A549 (cell line): ENCODE measurements at places on chromosomes 11 and 22.

DNA sequence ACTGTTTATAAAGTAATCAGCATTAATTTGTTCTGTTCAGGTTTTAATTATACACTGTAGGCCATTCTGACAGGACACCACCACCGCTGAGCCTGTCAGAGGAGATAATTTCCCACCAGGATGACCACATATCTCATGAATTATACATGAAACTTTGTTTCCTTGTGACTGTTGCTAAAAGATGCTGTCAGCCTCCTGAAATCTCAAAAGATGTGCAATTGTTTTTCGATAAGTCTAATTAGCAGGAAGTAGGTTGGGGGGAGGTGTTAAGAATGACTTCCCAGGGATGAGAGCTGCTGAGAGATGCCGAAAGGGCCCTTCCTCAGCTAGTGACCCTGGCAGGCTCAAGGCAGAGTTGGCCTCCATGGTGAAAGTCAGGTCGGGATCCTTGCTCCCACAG is 485.4 kb downstream of the SOX6 start:
- no peak for DNase-seq

DNA sequence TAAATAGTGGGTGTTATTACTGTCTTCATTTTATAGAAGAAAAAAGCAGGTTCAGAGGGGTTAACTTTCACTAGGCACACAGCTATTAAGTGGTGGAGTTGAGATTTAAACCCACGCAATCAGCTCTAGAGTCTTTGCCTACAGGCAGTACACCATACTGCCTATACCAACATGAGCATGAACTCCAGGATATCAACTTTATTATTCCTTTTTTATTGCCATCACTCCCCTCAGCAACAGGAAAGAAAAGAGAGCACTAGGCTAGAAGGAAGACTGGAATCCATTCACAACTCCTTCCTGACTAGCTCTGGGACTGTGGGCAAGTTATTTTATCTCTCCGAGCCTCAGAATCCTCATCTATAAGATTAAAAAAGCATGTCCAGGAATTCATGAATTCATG is 58.7 kb upstream of the FSHB start:
- no peak for DNase-seq

- DNase-seq: peak; percentile 66
Measured at GRCh38 chr22:38707346-38707745, 1.6 kb downstream of the GTPBP1 start.

GRCh38 chr11:87739766-87740165 is 435.5 kb downstream of the RAB38 start:
- no peak for DNase-seq

GRCh38 chr11:64101461-64101860 is 64.5 kb downstream of the MACROD1 start:
- no peak for DNase-seq

- DNase-seq: no peak
Measured at GRCh38 chr22:49322231-49322630, 505.4 kb downstream of the BRD1 start.

DNA sequence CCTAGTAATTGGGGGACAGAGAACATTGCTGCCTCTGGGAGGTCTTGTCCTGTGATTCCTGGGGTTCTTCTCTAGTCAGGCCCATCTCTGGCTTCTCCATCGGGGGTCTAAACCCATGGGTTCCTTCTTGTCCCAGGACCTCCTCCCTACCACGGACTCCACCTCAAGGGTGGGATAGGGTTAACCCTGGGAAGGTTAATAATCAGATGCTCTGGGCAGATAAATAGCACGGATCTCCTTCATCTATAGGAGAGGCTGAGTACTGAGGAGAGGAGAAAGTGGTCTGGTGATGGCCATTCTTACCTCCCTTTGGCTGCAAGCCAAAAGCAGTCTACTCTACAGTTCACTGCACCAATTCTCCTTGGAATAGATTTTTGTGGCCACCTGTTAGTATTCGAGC is 10.5 kb downstream of the HEPHL1 start:
- DNase-seq: no peak

DNA sequence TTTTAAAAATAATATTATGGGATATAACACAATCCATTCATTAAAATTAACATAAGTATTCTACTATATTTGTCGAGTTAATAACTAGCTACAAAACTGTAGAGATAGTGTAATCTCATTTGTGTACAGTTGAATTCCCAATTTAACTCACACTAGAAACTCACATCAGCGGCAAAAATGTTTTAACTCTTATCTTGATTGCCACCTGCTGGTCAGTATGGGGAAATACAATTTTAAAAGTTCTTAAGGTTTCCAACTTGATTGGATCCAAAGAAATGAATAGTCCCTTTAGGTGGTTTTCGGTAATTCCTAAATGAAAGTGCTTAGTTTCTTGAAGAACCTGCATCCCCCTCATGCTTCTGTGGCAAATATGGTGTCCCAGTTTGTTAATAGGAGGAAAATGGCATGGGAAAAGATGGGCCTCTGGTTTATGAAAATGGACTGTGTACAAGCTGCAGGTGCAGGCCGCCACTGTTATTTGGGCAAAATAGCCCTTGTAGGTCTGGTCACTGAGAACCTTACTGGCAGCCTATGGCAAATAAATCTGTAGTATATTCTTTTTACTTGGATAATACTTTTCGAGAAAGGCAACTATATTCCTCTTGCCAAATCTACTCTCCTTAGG is 33.7 kb upstream of the SLC17A6 start:
- DNase-seq: peak; percentile 52

- DNase-seq: no peak
Measured at GRCh38 chr11:65309006-65309405, 5.7 kb upstream of the CDC42EP2 start.

DNA sequence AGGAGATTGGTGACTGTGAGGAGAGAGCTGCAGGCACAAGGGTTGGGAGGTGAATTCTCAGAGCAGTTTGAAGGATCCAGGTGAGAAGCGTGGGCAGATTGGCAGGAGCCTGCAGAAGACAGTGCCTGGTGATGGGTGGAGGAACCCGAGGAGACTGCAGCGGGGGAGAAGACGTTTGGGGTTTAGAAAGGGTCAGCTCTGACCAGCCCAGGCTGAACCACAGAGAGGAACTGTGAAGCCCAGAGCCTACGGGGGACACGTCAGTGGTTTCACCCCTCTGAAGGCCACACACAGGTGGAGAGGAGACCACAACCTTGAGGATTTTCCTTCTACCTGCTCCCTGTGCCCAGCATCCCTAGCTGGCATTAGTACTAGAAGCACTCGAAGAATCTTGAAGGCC is 154.8 kb upstream of the TBCEL start:
- DNase-seq: no peak

GRCh38 chr11:71948314-71949027 is 19.6 kb downstream of the RNF121 start:
- DNase-seq: peak; percentile 65

DNA sequence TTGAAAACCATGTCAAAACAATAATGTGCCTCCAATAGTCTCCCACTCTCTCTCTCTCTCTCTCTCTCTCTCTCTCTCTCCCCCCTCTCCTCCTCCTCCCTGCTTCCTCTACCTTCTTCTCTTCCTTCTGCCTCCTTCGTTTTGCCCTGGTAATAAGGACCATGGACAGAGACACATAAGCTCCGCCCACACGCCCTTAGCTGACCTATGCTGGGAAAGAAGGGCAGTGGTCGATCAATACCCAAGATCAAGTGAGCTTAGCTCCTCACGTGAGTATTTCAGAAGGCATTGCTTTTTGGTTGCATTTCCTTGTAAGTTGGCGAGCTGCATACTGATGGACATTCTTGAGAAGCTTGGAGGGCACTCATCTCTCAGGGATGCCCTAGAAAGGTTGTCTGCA is 194.8 kb downstream of the MIAT start:
- no peak for DNase-seq

GRCh38 chr22:20782596-20783299 is 8.8 kb downstream of the SERPIND1 start:
- no peak for DNase-seq

GRCh38 chr11:109071262-109071661 is 350.7 kb upstream of the C11orf87 start:
- no peak for DNase-seq

DNA sequence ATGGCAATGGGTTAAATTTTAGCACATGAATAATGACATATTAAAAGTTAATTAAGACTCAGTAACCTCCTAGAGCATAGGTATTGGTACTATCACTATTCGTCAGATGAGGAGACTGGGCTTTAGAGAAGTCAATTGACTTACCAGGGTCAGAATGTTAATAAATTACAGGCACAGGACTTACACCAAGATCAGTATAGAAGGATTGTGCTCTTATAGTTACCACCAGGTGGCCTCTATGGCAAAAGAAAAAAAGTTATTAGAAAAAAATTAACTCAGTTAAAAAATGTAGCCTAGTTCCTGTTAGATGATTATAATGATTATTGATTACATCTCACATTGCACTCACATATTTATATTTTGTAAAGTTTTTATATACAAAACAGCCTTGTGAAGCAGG is 1163.7 kb downstream of the FAM181B start:
- DNase-seq: no peak

DNA sequence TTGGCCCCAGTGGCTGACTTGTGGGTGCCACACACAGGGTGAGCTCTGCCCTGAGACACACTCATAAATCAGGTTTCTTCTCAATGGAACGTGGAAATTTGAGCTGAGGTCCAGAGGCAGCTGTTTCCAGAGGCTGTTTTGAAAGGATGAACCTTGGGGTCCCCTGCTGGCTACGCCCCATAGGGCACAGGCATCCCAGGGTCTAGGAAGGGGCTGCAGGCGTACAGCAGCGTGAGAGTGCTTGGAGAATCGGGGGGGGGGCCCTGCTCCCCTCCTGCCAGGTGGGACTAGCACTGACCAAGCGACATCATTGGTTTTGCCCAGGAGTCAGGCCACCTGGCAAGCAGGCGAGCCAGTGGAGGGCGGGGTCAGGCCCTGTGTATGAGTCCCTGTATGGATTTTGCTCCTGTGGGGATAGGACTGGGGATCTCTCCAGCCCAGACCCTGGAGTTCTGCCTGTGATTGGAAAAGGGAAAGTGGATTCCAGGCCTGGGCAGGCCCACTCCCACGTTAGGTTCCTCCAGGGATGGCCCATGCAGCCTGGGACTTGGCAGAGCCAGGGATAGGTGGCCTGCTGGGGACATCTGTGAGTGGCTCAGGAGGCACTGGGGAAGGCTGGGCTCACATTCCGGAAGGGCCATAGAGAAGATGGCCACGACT is 61.0 kb downstream of the FBXO7 start:
- no peak for DNase-seq

- no peak for DNase-seq
Measured at GRCh38 chr11:112977755-112978154, 16.5 kb downstream of the NCAM1 start.

- DNase-seq: no peak
Measured at GRCh38 chr11:18304745-18305144, 17.2 kb downstream of the HPS5 start.

- DNase-seq: no peak
Measured at GRCh38 chr11:124869331-124869730, 4.1 kb downstream of the ROBO3 start.

- no peak for DNase-seq
Measured at GRCh38 chr11:34830648-34831047, 85.5 kb downstream of the APIP start.

DNA sequence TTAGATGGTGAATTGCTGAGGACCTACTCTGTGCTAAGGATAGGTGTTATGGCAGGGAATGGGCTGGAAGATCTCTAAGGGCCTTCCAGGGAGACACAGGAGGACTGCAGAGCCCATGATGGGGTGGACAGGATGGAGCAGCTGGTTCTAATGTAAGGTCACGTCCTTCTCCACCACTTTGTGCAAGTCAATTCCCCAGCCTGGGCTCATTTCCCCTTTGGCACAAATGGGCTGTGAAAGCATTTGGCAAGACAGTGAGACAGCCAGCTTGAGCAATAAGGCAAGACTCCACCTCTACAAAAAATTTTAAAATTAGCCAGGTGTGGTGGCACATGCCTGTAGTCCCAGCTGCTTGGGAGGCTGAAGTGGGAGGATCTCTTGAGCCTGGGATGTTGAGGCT is 81.4 kb upstream of the THY1 start:
- DNase-seq: no peak

DNA sequence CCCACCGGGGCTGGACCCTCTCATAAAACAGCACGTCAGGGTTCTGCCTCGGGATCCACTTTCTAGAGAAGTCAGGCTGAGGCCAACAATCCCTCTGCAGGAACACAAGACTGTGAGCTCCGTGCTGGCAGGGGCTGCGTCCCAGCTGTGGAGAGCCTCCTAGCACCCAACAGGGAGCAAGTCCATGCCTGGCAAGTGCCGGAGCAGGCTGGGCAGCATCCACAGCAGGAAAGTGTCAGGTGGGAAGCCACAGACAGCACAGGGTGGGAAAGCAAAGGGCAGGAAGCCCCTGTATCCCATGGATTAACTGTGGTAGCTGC is 682.3 kb downstream of the TBC1D22A start:
- DNase-seq: no peak
